Naive thymus-derived CD4-positive, alpha-beta T cell (primary cell): ENCODE measurements at places on chromosomes 7 and 10. TPM values are rescaled to one million over a fixed set of nuclear protein-coding genes. Genes with fewer than 3 reads are reported as not detected.

GRCh38 chr10:46098386-46098785 is 52.3 kb upstream of the MSMB start:
- DNase-seq: no peak

PYROXD2 gene
- total RNA-seq: 36.7 TPM

CLRN3 gene
- total RNA-seq: not detected

DNA sequence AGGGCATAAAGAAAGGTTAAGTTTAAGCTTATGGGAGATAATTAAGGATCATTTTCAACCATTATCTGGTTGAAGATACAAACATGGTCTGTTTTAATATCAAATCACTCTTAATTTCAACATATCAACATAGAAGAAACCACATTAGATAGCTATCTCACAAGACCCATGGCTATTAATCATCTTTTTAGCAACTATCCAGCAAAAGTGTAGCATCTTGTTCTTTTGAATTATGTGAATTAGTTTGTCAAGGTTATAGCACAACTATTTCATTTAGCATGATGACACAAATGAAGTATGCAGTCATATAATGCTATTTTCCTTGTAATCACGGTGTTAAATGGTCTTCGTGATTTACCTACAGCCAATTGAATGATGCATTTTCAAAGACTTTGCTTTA is 58.9 kb upstream of the PPP1R9A start:
- no peak for DNase-seq

OR2A42 gene
- 0.22 TPM for total RNA-seq

DNA sequence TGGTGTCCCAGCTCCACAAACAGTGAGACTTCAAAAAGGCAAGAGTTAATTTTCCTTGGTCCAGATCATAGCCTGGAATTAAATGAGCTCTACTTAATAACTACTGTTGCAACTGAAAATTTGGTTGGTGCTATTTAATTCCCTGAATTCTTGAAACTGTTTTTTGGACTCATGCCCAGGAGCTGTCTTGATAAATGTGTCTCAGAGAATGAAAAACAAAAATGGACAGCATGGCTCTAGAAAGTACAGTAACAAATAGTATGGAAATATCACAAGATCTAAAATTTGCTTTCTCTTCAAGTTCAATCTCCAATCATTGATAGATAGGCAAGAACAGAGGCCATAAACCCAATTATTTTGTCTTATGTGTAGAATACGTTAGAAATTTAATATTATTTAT is 42.5 kb downstream of the CCDC71L start:
- no peak for DNase-seq

GDF2 gene
- not detected for total RNA-seq

GNAI1 gene
- total RNA-seq: 0.60 and 0.92 TPM in 2 replicates

GRCh38 chr10:22345301-22346095 is at the start of gene SPAG6:
TSS of gene SPAG6 (plus strand) at chr10:22345496. CDS start at chr10:22345612, 116 bp downstream.
- no peak for DNase-seq

SEC61A2 gene
- total RNA-seq: 12.9 TPM

DNA sequence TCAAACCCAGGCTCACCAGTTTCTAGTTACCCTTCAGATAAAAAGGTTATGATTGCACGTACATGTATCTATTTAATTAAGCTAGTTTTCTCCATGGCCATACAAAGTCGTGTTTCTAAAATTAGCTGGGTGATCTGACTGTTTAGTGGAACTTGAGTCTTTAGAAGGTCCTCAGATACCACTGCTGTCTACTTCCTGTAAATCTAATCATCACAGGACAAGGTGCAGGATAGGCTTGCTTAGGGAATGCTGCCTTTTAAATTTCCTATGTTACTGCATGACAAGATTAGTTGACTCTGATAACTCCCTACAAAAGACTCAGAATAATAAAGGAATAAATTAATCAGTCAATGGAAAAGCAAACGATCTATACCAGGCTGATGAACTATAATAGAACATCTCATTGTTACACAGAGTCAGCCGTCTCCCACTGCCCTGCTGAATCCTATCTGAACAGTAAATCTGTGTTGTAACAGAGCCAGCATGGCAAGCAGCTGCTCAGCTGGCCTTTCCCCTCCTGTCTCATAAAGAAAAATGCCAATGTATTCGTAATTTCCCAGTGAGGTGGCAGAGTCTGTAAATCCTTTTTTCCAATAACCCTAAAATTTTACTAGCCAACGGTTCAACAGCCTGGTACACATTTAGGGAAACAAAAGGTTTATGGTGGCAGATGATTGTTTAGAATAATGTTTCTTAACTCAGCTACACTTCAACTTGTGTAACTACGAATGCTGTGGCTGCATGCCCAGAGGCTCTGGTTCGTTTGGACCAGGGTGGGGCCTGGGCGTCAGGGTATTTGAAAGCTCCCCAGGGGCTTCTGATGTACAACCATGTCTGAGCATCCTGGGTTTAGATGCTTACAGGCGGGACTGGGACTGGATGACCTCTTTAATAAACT is 318.0 kb downstream of the PAXIP1 start:
- no peak for DNase-seq

DNA sequence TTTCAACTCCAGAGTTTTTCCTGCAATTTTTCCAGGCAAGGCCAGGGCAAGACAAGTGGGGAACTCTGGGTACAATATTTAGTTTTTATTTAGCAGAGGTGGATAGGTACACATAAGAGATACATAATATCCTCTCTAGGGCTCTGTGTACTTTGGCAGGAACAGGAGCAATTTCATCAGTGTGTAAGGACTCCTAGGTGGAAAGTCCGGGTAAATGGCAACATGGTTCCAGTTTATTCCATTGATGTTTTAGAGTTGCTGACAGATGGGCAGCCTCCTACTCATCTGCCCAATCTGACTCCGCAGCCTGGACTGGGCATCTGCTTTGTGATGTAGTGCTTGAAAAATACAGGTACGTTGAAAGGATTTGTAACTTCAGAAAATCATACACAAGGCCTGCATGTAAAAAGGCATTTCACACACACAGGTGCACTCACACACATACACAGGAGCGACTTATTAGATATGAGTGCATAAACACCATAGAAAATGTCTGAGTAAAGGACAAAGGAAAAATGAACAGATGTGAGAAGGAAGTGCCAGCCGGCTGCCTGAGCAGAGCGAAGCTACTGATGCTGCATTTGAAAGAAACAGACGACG is 5.7 kb downstream of the PON1 start:
- DNase-seq: no peak

- no peak for DNase-seq
These were observed 251.7 kb upstream of the CXCL12 start for GRCh38 chr10:44636625-44637024.

INHBA gene
- total RNA-seq: not detected

DNA sequence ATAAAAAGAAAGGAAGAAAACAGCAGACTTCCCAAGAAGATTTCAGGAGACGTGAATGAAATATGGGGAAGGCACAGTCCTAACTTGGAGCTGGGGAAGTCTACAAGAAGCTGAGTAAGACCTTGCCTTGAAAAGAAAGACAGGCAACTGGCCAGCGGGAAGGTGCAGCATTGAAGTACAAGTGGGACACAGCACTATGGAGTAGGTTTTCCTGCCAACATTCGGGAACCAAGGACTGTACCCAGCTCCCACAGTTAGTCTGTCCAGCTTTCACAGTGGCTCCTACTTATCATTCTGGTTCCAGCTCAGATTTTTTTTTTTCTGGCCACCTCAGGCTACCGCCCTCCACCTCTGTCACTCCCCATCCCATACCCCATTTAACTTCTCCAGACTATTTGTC is 10.0 kb downstream of the HPS1 start:
- DNase-seq: no peak

DNA sequence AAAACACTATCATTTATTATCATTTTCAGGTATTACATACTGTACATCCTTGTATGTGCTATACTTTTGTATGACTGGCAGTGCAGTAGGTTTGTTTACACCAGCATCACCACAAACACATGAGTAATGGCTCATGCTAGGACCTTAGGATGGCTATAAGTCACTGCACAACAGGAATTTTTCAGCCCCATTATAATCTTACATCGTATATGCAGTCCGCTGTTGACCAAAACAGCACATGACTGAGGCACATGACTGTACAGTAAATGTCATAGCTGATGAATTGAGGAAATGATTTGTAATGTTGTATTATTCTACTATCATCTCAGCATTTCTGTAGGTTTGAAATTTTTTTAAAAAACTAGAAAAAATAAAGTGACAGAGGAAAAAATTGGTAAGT is 38.6 kb downstream of the BPGM start:
- DNase-seq: no peak

DNA sequence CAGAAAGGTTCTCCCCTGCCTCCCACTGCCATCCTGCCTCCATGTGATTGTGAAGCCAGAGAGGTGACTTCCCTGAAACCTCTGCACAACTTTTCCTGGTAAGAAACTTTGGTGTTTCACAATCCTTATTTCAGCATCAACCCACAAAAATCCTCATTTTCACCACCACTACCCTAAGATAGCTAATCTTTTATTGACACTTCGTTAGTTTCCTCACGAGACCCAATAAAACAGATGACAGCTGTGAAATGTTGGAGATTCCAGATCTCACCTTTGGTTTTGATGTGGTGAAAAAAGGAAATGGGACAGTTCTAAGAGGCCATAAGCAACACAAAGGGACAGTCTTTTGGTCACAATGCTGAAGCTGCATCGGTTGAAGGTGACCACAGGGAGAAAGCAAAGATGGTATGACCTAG is 59.9 kb upstream of the TM9SF3 start:
- no peak for DNase-seq
